ENCODE measurements at places on chromosomes 2 and 18.
A peak's percentile ranks its signal among the peaks of the same experiment; 100 is the strongest.

GRCh38 chr2:131154071-131154531 is 49.0 kb downstream of the PLEKHB2 start:
- DNase-seq = peak; percentile 80

DNA sequence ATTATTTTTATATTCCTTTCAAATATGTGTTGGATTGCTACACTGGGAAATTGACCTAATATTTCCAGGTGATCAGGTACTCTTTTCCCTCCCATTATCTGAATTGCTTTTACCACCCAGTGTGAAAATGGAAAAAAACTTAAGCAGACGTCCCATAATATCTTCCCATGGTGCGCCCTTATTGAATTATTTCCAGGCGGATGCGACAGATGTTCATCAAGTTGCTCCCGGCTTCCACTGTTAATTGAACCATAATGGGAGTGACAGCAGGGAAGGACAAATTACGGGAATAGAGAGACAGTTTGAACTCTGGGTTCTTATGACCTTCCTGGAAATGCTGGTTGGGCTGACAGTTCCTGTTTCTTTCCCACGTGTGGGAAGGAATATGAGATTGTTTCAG is 93.3 kb downstream of the THSD7B start:
- no peak for DNase-seq

DNA sequence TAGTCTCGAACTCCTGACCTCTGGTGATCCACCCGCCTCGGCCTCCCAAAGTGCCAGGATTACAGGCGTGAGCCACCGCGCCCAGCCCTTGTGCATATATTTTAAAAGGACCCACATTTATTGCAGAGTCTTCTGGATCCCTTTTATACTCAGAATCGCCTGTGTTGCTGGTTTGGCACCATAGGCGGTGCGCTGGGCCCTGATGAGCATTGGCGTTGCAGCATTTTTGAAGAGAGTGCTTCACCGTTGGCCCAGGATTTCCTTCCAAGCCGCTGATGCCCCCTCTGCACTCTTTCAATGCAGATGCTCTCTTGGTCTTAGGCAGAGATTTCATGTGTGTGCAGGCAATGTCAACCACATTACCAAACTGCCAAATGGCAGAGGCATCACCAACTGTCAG is 13.5 kb upstream of the TFCP2L1 start:
- DNase-seq = no peak

GRCh38 chr2:175007510-175007909 is 2.3 kb upstream of the CHN1 start:
- no peak for DNase-seq

GRCh38 chr2:158095912-158096311 is 5.8 kb upstream of the UPP2 start:
- no peak for DNase-seq

- peak; percentile 54 for DNase-seq
Observed at GRCh38 chr2:216838151-216838550, 21.7 kb downstream of the TNP1 start.

- DNase-seq = peak; percentile 95
Observed at GRCh38 chr2:200039724-200040650, 84.6 kb downstream of the MAIP1 start.

- DNase-seq = no peak
Observed at GRCh38 chr2:27916293-27916995, 25.9 kb downstream of the BABAM2 start.

DNA sequence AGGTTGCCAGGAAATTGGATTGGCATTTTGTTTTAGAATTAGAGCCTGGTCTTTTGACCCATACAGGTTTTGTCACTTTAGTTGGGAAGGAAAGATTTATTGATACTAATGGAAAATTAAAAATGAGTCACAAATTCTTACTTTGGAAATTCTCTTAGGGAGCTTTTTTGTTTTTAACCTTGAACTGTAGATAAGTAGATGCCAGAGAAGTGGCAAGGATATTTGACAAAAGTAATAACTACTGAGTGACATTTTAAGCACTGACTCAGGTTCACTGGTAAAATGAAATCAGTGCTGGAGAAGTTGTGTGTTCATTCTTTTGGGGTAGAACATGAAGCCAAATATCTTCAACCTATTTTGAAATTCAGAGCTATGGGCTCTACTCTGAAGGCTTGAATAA is 56.5 kb downstream of the LDLRAD4 start:
- DNase-seq = no peak

GRCh38 chr18:66550366-66550765 is 53.5 kb downstream of the CDH19 start:
- DNase-seq = no peak

GRCh38 chr18:35808796-35809195 is 163.7 kb upstream of the RMP24 start:
- DNase-seq = no peak

- no peak for DNase-seq
Observed at GRCh38 chr2:117692001-117692763, 122.3 kb upstream of the DDX18 start.

All from tongue (tissue), 3 donors.